Endodermal cell (in vitro differentiated cells): ENCODE measurements at places on chromosomes 13 and 19. TPM values are rescaled to one million over a fixed set of nuclear protein-coding genes. Genes with fewer than 3 reads are reported as not detected.

Gene DHDH
- 1.7 to 4.7 TPM (median 2.3 TPM) in 3 replicates for total RNA-seq

Gene EFNA2
- 27.2 and 30.7 TPM in 2 replicates for total RNA-seq

DNA sequence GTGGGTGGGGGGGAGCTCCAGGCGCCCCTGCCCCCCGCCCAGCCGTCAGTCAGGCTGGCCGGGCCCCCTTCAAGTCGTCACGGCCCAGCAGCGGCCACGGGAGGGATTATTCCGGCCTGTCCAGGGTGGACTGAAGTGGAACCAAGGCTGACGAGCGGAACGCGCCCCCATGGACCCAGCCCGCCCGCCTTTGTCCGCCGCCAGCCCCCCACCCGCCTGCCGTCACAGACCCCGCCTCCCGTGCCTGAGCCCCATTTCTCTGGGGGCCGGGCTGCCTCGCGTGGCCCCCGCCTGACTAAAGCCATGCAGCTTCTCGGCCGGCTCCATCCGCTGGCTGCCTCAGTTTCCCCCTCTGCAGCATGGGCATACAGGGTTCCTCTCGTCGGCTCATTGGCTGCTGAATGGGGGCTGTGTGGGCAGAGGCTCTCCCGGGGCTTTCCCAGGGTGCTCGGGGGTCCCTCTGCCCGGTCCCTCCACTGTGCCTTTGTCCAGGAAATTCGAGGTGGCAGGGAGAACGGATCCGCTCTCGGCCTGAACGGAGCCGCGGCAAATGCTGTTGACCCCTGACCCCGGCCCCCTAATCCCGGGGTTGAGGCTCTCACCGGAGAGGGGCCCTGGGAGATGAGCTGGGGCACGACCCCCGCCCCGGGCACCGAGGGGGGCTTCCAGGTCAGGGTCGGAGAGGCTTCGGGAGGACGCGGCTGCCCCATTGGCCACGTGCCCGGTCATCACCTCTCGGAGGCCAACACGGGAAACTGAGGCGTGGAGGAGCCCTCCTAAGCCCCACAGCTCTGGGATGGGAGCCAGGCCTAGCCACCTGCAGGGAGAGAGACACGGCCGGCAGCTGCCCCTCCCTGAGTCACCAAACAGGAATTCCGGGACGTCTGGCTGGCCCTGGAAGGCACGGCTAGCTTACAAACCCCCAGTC, 27.4 kb downstream of the EFNA2 start:
- DNase-seq = peak; percentile 78

GRCh38 chr13:109773276-109773675, 13.1 kb downstream of the IRS2 start:
- no peak for DNase-seq

GRCh38 chr19:41298348-41298964, 11.5 kb upstream of the CCDC97 start:
- no peak for DNase-seq

Gene TMEM205
- 58.2 and 60.2 TPM in 2 replicates for total RNA-seq

DNA sequence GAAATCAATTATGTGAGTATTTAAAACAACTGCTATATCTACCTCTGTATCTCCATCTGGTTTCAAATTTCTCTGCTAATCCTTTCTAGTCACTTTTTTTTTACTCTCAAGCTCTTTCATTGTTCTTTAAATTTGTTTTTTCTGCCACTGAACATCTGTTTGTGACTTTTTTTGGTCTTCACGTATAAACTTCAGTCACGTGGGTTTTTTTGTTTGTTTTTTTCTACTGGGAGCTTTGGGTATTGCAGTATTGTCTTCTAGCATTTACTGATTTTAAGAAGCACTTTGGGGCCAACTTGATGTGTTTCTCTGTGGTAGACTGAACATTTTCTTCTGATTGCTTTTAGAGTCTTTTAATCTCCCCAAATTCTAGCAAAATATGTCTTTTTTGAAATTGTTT, 262.6 kb upstream of the RXFP2 start:
- DNase-seq = no peak

Gene ZNF534
- total RNA-seq = 0.43 and 0.62 TPM in 2 replicates

Gene ZNF560
- not detected in 3 replicates for total RNA-seq

GRCh38 chr19:54921082-54921481, 15.1 kb downstream of the NCR1 start:
- DNase-seq = no peak

- DNase-seq = no peak
These were observed 70.1 kb downstream of the NALCN start for GRCh38 chr13:101346161-101346560.

DNA sequence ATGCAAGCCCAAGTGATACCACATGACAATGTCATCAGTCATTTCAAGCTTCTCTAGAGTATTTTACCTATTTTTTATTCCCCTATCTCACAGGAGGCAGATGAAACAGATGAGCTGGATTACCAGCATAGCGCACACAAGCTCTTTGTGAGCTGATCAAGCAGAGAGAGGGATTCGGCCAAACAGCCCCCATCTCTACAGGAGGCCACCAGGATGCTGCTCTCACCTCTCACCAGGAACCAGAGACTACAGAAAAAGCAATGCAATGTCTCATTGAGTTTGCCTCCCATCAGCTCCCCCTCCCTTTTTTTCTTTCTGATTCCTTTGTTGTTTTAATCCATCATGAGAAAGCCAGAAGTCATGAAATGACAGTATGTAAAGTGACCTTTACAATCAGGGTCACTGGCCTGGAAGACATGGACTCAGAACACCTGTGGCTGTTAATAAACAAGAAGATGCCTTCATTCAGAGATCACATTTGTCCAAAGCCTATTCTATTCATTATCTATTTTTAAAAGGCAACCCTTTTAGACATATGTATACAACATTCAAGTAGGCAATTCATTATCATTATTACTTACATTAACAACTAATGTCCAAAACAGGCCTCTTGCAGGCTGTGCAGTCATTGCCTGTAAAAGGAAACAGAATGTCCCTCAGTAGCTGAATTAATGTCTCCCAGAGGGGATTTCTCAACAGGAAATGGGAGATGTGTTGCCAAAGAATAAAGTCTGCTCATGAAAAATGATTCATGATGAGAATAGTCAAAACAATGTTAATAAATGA, 656.6 kb downstream of the TBC1D4 start:
- DNase-seq = no peak

GRCh38 chr13:110328573-110328972, 21.5 kb downstream of the COL4A2 start:
- DNase-seq = no peak

DNA sequence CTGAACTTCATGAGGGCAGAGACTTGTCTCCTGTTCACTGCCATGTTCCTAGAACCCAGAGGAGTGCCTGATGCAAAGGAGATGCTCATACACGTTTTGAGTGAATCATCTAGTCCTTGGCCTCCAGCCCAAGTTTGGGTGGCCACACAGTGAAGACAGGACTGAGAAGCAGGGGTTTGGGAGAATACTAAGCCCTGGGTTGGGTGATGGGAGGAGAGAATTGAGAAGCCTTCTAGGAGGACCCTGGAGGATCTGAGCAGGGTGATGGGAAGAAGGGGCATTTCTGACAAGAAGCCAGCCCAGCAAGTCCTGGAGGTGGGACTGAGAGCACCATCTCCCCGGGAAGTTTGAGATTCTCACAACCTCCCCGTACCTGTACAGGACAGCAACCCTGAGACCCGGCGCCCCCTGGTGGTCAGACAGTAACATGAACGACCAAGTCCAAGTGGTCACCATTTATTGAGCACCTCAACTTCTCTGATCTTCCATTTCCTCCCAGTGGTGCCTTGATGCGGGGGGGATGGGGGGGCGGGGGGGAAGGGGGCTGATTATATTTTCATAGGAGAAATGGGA, 11.0 kb downstream of the CTU1 start:
- DNase-seq = peak; percentile 90

DNA sequence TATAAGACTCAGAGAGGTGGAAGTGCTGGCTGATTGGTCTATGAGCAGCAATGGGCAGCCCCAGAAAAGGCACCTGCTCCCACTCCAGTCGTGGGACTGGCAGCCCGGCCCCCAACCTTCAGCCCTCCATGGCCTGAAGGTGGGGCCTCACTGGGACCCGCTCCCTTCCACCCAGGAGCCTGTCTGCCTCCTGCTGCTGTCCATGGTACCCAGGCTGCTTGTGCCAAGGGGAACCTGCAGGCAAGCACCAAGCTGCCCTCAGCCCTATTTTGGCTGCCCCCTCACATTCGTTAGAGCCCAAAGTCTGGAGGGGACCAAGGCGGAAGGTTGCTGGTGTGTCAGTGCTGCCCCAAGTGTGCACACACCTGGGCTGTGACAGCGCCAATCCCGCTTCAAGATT, 2304.9 kb downstream of the PCDH9 start:
- DNase-seq = peak; percentile 90

Gene SIGLEC10
- total RNA-seq = not detected in 3 replicates

DNA sequence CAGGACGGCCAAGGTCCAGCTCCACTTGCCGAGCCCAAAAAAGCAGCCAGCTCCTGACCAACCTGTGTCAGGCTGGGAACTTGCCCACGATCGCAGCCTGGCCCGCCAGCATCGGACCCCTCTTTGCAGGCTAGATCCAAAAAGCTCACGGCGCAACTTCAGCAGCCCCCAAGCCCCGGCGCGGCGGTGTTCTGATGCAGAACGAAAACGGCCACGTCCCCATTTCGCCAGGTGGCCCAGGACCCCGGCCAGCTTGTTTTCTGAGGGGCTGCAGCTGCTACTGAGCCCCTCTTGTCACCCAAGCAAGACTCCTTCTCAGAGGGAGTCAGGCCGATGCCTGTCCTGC, 1.3 kb downstream of the TMEM259 start:
- no peak for DNase-seq

DNA sequence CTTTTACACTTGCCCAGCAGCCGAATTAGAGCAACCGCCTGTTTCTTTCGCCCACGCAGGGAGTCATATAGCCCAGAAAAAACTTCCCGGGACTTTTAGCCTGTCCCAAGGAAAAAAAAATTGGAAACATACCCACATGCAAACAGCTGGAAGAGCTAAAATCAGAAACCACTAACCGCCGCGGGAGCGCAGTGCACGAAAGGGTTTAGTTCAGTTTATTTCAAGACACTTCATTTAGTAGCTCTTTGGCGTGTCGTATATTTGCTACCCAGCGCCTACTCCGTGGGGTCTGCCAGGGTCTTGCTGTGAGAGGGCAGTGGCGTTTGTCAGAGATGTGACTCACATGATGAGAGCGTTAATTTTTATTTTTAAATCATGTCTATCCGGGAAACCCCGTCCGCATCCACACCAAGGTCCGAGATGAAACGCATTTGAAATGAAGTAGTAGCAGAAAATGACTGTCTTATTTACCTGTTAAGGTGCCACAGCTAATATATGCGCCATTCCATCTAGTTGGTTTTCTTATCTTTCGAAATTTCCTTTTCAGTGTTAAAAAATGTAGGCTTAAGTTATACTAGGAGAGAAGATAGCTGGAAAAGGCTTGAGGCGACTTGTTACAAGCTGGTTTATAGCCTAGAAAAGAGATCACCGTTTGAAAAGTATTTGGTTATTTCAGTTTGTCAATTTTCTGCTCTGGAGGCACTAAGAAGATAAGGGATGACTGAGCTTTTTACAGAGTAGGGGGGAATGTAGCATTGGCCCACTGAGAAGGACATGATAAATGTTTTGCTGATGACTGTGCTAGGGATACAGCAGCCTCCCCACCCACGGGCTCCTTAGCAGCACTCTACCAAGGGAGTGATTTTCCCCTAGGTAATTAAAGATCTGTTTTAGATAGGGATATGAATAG, 1.7 kb downstream of the KLF5 start:
- no peak for DNase-seq

DNA sequence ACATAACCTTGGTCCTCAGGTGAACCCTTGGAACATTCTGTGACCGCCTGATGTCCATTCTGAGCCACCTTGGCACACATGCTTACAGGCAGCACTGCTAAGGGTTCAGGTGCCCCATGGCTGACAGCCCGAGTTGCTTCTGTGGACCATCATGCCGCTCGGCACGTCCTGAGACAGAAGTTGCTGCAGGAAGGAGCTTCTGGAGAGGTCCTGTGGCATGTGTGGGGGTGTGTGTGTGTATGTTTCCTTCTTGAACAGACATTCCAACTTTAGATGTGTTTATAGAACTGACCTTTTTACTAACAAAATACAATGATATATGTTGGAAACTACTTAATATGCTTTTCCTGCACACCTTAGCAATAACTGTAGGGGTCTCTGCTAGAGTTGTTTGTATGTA, 4.8 kb upstream of the C1QTNF9 start:
- no peak for DNase-seq

Gene ACP5
- 3.7 and 3.8 TPM in 2 replicates for total RNA-seq
